Ureter (tissue), 1 donor: ENCODE measurements at places on chromosomes 1 and 21. TPM values are rescaled to one million over a fixed set of nuclear protein-coding genes. Genes with fewer than 3 reads are reported as not detected.

DNA sequence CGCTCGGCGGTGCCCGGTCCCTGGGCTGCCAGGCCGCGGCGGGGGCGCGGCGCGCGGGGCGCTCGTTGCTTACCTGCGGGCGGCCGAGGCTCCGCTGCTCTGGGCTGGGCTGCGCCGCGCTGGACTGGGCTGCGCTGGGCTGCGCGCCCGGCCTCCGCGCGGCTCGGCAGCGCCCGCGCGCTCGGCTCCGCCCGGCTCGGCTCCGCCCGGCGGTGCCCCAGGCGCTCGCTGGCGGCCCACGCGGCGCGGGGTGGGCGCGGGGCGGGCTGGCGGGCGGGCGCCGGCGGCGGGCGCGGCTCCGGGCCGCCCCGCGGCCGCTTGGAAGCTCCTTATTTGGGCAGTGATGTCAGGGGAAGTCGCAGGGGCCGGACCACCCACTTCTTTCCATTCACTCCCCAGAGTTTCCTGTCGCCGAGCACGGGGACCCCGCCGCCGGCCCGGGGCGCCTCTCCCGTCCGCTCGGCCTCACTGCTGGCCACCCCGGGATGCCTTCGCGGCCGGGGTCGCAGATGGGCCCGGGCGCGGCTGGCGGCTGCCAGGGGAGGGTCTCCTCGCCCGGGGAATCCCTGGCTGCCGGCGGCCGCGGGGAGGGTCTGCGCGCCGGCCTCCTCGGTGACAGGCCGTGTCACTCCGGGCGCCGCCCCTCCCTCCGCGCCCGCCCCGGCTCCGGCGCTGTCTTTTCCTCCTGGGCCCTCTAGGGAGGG, 177.7 kb upstream of the EDN2 start:
- peak; percentile 73 for DNase-seq

- no peak for DNase-seq
These were observed 487.9 kb downstream of the PTBP2 start for GRCh38 chr1:97209381-97209957.

DNA sequence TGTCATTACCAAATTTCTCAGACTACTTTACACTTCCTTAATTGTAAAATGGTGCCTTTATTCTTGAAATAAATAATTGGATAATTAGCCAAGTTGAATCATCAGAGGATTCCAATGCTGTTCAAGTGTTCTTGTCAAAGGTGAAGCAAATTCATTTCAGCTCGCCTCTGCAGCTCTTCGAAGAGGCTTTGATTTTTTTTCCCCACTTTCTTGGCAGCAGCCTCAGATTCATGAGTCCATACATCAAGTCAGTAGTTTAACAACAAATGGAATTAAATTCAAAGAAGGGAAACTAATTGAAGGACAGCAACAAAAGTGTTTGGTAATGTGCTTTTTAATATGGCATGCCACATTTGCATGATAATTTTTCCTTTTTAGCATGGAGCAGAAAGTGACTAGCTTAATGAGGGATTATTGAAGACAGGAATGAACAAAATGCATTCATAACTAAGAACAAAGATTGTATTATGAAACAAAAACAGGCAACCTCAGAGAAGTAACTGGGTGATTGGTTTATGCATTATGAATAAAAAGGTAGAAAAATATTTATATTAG, 239.0 kb downstream of the USH2A start:
- DNase-seq, result no peak

GRCh38 chr1:30911059-30911954, 2.7 kb upstream of the SDC3 start:
- DNase-seq, result peak; percentile 90

GRCh38 chr1:201958348-201958747, 3.0 kb downstream of the TIMM17A start:
- DNase-seq, result no peak

DNA sequence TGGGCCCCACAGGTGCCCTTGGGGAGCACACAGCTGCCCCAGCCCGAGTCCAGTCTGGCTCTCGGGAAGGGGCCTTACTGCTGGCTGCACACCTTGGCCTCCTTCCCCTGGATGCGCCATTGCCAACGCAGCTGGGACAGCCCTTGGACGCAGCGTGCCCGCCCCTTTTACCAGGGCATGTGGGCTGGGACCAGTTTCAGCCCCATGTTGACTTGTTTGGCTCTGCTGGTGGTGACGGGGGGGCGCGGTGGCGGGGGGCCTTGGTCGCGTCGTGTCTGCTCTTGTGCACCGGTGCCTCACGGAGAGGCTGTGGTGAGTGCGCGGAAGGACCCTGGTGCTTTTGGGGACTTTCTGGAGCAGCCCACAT, 19.6 kb downstream of the SKI start:
- DNase-seq, result no peak

DNA sequence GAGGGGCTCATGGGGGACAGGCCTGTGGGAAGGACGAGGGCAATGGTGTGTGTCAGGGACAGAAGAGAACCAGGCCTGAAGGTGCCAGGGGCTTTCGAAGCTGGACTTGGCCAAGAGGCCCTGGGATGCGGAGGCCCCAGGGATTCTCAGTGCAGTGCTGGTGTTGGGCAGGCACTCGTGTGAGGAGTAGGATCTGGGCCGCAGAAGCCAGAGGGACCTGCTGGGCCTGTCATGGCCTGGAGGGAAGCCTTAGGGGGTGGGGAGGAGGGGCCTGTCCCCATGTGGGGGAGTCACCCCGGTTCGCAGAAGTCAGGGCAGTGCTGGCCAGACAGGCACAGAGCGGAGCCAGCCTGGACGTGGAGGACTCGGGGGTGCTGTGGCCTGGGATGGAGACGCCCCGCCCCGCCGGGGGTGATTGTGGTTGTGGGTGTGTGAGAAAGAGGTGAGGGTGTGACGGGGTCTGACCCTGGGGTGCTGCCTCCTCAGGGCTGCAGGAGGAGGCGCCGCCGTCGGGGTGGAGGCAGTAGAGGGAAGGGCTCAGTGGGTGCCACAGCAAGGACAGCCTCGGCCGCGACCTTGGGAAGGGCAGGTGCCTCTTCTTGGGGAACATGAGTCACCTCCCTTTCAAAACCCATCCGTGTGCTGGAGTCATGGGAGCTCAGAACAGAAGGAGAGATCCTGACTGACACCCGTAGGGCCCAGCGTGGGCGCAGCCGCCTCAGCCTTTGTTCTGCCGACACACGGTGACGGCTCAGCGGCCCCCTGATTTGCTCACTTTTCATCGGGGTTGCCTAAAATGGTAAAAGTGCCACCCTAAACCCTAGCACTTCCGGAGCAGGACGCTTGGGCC, 33.9 kb downstream of the FAAP20 start:
- no peak for DNase-seq

GRCh38 chr1:30452170-30452569, 271.2 kb downstream of the MATN1 start:
- no peak for DNase-seq

GRCh38 chr1:94949681-94950661, 23.1 kb upstream of the CNN3 start:
- no peak for DNase-seq

GRCh38 chr1:222767152-222767571, 30.2 kb downstream of the FAM177B start:
- no peak for DNase-seq

GRCh38 chr1:85275701-85276214, 674 bp downstream of the BCL10 start:
- no peak for DNase-seq

DNA sequence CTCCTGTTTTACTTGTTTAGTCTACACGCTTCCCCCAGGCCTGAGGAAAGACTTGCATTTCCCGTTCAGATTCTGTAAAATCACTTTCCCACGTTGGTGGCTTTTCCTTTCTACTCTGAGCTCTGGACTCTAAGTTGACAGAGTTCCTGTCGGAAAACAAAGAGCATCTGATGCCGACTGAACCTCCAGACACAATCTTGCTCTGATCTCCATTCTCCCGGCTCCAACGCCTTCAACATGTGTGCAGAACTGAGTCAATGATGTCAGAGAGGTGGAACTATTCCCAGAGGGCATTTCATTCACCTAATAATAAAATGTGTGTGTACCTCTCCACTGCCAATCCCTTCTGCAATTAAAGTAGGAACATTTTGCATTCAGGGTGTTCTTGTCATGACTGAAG, 147.7 kb downstream of the MIS18A start:
- DNase-seq, result no peak

GRCh38 chr1:6832531-6833188, 47.4 kb downstream of the CAMTA1 start:
- DNase-seq, result no peak

DNA sequence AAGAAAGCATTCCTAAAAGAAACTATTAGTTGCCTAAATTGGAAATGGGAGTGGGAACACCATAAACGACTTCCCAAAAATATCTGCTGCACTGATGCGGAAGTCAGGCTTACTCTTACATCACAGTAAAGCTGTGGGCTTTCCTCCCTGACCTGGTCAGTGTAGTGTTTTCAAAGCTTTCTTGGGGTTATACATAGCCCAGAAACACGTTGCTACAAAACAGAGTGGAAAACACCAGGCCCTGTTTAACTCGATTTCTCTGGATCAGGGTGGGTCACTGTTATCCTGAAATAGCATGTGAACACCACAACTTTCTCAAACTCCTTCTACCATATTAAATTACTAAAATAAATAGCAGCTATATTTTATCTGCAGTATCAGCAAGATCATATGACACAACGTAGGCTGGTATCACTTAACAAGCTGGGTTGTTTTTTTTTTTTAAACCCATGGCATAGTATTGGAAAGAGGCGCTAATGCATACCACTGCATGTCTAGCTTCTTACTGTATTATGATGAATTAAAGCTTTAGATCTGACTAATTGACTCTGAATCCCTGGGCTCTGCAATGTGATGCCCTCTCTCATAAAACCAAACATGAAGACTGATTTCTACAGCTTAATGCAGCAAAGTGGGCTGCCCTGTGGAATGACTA, 184.6 kb downstream of the TGFB2 start:
- no peak for DNase-seq

DNA sequence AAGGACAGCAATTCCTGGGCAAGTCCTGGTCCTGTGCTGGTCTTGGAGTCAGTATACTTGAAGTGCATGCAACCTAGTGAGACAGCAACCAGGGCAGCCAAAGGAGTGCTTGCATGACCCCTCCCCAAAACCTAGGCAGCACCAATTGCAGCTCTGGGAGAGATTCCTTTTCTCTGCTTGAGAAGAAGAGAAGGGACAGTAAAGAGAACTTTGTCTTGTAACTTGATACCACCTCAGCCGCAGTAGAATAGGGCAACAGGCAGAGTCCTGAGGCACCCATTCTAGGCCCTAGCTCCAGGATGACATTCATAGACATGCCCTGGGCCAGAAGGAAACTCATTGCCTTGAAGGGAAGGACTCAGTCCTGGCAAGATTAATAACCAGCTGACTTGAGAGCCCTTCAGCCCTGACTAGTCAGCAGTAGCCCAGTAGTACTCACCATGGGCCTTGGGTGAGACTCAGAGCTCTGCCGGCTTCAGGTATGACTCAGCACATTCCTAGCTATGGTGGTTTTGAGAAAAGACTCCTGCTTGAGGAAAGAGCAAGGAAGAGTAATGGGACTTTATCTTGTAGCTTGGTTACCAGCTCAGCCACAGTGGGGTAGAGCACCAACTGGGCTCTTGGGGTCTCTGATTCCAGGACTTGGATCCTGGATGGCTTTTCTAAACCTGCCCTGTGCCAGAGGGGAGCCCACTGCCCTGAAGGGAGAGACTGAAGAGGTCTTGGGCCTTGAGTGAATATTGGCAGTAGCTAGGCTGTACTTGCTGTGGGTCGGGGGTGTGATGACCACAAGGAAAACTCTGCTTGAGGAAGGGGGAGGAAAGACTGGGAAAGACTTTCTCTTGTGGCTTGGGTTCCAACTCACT, 51.7 kb upstream of the ACADM start:
- DNase-seq, result no peak

DNA sequence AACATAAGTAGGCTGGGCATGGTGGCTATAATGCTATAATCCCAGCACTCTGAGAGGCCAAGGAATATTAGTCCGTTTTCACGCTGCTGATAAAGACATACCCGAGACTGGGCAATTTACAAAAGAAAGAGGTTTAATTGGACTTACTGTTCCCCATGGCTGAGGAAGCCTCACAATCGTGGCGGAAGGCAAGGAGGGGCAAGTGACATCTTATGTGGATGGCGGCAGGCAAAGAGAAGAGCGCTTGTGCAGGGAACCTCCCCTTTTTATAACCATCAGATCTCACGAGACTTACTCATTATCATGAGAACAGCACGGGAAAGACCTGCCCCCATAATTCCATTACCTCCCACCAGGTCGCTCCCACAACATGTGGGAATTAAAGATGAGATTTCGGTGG, 28.5 kb downstream of the PTGFRN start:
- no peak for DNase-seq

GRCh38 chr21:19268686-19269085, 865.1 kb upstream of the TMPRSS15 start:
- DNase-seq, result no peak

GRCh38 chr1:181593042-181593441, 109.7 kb downstream of the CACNA1E start:
- no peak for DNase-seq

FOXE3 gene
- not detected for total RNA-seq

C1orf226 gene
- 11.8 TPM for total RNA-seq

PDE9A gene
- total RNA-seq, result 26.1 TPM
